ENCODE measurements at places on chromosomes 2 and 18.
A peak's percentile ranks its signal among the peaks of the same experiment; 100 is the strongest.

- DNase-seq, result no peak
These were observed 2166.7 kb upstream of the PIK3C3 start for GRCh38 chr18:39788383-39788782.

DNA sequence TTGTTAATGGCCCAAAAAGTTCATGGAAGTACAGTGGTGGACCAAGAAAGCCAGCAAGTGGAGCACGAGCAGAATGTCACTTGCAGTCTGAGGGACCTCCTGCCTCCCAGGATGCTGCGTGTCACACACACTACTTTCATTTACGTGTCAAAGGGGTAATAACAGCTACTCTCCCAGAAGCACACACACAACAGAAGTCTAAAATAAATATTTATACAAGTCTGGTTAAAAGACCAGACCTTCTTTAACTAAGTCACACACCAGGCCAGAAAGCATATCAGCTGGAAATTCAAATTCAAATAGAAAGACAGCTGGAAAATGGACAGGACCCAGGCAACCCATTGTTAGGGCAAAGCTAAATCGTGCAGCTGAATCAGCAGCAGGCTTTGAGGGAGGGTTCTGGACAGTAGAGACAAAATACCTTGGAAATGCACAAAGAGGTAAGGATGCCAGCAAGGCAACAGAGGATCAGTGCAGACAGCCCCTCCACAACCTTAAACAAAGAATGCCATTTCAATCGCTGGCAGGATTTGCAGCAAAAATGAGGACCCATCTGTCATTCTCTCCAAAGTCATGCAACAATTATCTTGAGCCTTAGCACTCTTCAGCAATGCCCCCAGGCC lies 160.5 kb downstream of the TMEM163 start:
- no peak for DNase-seq

GRCh38 chr2:208511016-208511415 lies 104.4 kb downstream of the PTH2R start:
- DNase-seq, result no peak

- DNase-seq, result no peak
These were observed 710 bp upstream of the TMSB10 start for GRCh38 chr2:84904717-84905174.

GRCh38 chr2:177545981-177546585 lies 153.5 kb downstream of the AGPS start:
- no peak for DNase-seq

GRCh38 chr18:74652392-74652988 lies 54.8 kb downstream of the ZNF407 start:
- no peak for DNase-seq

DNA sequence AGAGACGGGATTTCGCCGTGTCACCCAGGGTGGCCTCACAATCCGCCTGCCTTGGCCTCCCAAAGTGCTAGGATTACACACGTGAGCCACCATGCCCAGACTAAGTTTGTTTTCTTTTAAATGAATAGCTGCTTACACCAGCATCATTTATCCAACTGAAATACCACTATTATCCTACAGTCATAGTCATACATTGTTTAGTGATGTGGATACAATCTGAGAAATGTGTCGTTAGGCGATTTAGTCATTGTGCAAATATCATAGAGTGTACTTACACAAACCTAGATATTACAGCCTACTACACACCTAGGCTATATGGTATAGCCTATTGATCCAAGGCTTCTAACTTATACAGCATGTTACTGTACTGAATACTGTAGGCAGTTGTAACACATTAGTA lies 10.3 kb downstream of the ZC3H15 start:
- DNase-seq, result no peak

- no peak for DNase-seq
These were observed 74.5 kb downstream of the POLR1A start for GRCh38 chr2:86031151-86031550.

DNA sequence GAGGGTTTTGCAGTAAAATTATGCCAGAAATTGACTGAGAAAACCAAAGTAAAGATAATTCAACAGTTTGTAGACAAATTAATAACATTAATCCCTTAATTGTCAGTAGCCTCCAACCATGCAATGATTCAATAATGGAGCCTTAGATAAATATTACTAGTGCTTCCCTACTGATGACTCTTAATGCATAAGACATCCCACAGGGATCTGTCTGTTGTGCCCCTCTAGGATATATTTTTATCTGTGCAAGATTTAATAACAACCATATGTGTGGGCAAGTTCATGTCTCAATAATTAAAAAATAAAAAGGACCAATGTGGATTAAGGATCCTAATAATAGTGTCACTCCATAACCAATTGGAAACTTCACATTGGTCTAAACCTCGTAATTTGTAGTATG lies 230.3 kb upstream of the TCF4 start:
- no peak for DNase-seq

DNA sequence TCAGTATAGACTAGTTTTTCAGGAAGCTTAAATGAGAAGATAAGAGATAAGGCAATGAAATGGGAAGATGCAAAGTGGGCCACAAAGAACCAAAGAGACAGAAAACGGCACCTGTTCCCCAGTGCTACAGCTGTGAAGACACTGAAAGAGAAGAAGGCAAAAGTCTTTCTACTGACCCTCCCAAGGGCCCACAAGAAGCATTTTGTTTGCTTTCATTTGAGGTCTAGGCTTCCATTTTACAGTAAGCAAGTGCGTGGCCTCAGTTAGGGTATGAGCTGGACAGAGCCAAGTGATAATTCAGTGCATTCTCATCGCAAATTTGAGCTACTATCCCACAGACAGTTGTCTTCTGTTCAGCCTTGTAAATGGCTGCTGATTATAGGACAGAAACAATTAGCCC lies 53.4 kb upstream of the STK17B start:
- no peak for DNase-seq

GRCh38 chr2:63500398-63500797 lies 87.9 kb downstream of the WDPCP start:
- DNase-seq, result no peak

- DNase-seq, result no peak
These were observed 3.6 kb downstream of the FZD5 start for GRCh38 chr2:207766041-207766551.

- no peak for DNase-seq
These were observed 168.8 kb downstream of the CDCA7 start for GRCh38 chr2:173523497-173523896.

DNA sequence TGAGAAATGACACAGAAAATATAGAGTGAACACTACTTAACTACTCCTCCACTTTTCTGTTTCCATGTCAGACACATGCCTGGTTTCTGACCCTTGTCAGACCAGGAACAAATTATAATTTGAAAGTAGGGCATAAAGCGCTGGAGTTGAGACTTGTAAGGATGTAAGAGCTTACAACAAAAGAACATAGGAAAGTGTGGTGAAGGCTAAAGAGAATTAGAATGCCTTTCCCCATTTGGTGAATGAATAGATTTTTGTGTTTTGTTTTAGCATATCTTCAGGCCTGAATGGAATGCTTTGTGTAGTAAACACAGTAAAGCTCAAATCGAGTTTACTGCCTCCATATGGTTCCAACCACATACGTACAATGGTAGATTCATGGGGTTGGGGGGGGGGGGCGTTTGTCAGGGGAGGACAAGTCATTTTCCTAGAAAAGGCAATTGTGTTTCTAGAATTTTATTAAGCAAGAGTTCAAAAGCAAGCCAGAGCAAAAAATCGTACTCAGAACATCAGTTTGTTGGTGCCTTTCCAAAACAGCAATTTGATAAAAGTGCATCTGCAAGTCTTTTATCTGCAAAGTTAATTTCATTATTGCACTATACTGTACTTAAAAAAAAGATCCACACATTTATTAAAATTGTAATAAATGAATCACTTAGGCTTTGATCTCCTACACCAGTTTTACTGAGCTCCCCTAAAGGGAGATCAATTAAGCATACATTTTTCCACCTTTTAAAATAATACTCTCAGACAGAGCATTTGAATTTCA lies 30.9 kb downstream of the NRXN1 start:
- DNase-seq, result no peak

- no peak for DNase-seq
These were observed 221.8 kb downstream of the MREG start for GRCh38 chr2:215791481-215791937.

GRCh38 chr18:21703241-21703820 lies 1.2 kb downstream of the ABHD3 start:
- DNase-seq, result no peak

DNA sequence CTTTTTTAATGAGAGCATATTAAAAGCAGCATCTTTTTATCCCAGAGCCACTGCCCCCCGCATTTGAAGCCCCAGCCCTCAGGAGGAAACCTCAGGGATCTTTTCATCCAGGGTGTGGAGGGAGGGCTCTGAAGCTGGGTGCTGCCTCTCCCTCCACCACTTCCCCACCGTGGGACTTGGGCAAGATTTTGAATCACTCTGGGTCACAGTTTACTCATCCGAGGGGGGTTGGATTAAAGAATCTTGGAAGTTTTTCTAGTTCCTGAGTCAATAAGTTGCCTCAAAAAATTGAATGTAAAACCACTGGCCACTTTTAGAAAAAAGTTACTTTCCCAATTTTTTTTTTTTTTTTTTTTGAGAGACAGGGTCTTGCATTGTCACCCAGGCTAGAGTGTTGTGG lies 62.0 kb upstream of the ANKRD44 start:
- DNase-seq, result no peak

- no peak for DNase-seq
These were observed 860.0 kb downstream of the CPS1 start for GRCh38 chr2:211416373-211416772.

GRCh38 chr2:181393472-181393871 lies 63.7 kb upstream of the ITGA4 start:
- DNase-seq, result no peak

- DNase-seq, result no peak
These were observed 7.1 kb downstream of the TMEM247 start for GRCh38 chr2:46486436-46486835.

- DNase-seq, result peak; percentile 4
These were observed 1.0 kb upstream of the BMPR2 start for GRCh38 chr2:202375033-202375608.

GRCh38 chr2:179460181-179460929 lies 195.7 kb upstream of the SESTD1 start:
- no peak for DNase-seq

DNA sequence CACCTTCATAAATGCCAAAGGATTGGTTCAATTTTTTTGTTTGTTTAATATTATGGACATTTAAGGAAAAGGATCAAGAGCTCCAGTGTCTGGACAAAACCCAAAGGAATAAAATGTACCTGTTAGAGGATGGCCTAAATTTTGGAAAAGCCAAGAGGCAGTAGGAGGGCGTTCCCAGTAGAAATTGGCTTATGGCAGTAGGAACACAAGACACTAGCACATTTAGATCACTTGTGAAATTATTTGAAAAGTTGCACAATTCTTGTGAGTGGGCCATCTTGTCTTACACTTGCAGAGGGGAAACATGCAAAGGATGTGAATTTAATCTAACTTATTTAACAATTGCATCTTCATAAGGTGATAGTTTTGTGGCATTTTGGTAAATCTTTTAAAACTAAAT lies 3.2 kb downstream of the BZW1 start:
- DNase-seq, result no peak

DNA sequence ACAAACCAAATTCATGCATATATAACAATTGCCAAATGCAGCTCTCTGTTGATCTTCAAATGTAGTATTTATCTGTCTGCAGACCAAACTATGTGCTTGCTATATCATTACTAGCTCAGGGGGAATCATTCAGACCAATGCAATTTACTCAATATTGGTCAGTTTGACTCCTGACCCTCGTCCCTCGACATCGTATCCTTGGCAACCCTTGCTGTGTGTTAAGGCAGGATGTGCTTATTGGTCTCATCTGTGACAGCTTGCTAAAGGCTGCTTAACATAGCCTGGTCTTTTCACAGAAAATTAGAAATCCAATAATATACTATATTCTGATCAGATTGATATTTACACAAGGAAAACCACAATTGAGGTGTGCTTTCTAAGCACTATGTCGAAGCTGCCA lies 747.1 kb downstream of the GALR1 start:
- DNase-seq, result no peak

DNA sequence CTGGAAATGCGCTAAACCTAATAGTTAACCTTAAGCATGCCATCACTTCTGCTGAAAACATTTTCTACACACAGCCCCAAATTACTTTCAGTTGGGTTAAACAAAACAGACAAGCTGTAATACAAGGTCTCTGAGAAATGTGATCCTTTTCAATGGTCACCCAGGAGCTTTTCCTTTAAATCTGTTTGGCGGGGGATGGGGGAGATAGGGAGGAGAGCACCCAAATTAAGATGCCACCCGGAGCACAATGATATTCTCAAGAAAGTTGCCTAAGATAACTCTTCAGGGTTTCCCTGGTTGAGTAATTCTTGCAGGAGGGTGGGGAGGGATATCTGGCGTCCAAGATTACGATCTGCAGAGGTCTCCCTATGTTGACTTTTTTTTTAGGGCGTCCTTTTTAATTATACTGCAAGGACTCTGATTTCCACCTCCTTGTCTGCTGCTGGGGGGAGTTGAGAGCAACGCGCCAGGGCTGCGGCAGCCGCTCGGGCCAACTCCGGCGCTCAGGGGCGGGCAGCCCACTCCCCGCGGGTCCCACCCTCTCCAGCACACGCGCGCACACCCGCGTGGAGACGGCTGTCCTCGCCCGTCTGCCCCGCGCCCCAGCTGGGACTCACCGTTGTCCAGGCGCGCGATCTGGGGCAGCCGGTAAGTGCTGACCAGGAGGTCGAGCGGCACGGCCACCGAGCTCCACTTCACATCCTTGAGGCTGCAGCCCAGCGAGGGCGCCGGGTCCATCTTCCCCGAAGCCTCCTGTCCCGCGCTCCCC lies 807 bp downstream of the GAREM1 start:
- no peak for DNase-seq

DNA sequence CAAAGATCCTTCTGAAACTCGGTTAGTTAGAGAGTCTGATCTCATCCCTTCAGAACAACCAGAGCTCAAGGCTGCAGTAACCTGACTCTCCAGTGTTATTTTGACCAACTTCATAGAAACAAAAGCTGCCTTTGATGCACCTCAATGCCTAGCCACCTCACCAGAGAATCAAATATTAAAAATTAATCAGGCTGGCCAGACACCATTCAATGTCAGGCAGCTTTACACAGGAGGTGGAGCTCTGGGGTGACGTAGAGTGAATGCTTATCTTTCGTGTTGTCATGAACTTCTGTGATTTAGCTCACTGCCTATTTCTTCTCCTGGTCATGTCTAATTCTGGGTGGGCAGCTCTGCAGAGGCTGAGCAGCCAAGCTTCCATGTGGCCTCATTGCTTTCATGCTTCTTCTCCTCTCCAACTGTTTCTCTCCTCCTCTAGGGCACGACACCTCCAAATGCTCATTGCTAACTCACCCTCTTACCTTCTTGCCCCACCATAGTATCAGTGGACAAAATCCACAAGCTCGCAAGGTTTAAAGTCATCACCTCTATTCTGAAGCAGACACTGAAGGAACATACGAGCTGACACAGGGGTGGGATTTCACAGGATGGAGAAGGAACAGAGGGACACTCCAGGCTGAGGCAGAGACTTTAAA lies 39.4 kb downstream of the AAK1 start:
- DNase-seq, result no peak

GRCh38 chr2:100286318-100286717 lies 36.0 kb downstream of the LONRF2 start:
- DNase-seq, result no peak

DNA sequence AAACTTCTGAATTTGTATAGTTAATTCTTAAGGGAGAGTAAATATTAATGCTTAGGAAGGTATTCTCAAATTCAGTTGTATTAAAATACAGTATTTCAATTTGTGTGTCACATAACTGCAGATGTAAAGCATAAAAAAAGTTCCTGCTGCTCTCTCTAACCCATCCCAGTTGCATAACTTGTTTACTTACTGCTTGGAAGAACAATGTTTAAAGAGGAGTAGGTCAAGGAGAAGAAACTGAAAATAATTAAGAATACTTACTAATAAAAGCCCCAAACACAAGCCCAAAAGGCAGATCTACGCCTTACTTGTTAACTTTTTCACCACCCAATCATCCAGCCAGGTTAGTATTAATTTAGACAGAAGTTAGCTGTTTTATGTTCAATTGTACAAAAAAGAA lies 81.2 kb downstream of the ORC4 start:
- DNase-seq, result no peak

Data from activated naive CD4-positive, alpha-beta T cell (primary cell).